Transverse colon (tissue), 4 donors: ENCODE measurements at places on chromosomes 7 and 10.

- no peak for DNase-seq
Measured at GRCh38 chr7:82665966-82666507, 222.5 kb upstream of the CACNA2D1 start.

- DNase-seq = no peak
Measured at GRCh38 chr10:31739146-31739545, 189.5 kb downstream of the ARHGAP12 start.

DNA sequence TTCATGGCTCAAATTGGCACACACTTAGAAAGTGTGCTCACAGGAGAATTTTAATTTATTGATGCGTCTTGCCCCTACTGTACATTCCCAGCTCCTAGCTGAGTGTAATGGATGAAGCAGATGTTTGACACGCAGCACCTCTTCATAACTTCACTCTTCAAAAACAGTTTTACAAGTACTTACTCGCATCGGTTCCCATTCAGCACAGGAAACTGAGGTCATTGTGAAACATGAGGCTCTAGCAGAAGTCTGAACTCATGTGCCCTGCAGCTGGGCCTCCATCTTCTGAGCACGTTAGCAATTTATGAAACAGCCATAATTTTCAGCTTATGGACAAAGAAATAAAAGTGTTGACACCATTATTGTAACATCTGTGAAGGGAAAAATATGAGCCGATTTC lies 558.9 kb upstream of the MGMT start:
- DNase-seq = no peak

GRCh38 chr10:28331066-28331465 lies 28.2 kb upstream of the MPP7 start:
- DNase-seq = no peak
